ENCODE measurements at places on chromosomes 6 and 20.

GRCh38 chr6:170112583-170112860 is 178.4 kb downstream of the DLL1 start:
- DNase-seq: no peak

- no peak for DNase-seq
Observed at GRCh38 chr20:14696937-14697336, 359.5 kb upstream of the FLRT3 start.

GRCh38 chr20:51385646-51386530 is 156.6 kb downstream of the NFATC2 start:
- DNase-seq: no peak

DNA sequence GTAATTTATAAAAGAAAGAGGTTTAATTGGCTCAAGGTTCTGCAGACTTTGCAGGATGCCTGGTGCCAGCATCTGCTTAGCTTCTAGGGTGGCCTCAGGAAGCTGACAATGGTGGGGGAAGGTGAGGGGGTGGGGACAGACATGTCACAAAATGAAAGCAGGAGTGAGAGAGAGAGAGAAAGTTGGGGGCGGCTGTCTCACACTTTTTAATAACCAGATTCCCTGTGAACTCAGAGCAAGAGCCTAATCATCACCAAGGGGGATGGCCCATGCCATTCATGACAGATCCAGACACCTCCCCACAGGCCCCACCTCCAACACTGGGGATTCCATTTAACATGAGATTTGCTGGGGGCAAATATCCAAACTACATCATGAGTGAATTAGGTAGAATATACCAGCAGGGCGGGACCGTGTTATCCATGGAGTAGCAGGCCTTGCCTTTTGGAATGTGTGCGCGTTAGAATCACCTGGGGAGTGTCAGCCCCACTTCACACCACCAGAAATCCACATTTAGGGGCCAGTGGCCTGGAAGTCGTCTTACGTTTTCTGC is 258.8 kb downstream of the CDH4 start:
- no peak for DNase-seq

DNA sequence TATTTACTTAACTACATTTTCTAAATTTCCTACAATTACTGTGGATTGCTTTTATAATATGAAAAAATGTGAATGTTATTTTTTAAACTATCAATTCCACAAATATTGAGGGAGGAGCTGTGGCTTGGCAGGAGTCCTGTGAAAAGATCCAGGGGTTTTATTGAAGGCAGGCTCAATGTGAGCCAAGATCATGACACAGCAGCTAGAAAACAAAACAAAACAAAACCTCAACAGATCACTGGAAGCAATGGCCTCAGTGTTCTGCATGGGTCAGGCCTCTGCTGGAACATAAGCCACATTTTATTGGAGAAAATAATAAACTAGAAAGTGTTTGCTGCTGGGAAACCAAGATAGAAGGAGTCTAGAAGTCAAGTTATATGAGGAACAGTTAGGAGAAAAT is 19.4 kb upstream of the RCAN2 start:
- no peak for DNase-seq

DNA sequence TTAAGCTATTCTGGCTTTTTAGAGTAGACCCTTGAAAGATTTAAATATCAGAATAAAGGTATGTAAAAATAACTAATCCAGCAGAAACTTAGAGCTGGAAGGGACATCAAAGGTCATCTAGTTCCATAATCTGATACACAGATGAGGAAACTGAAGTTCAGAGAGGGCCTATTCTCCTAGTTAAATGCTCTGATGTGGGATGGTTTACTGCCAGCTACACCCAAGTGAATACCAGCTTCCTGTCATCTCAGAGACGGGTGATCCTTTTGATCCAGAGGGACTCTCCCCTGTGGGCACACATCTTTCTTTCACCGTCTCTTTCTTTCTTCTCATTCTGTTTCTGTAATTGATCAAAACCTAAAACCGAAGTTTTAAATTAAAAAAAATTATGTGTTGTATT is 94.1 kb downstream of the MAN1A1 start:
- no peak for DNase-seq

GRCh38 chr6:108437821-108438220 is 122.9 kb upstream of the FOXO3 start:
- DNase-seq: no peak

- no peak for DNase-seq
Observed at GRCh38 chr20:2298701-2299100, 2.9 kb downstream of the TGM3 start.

DNA sequence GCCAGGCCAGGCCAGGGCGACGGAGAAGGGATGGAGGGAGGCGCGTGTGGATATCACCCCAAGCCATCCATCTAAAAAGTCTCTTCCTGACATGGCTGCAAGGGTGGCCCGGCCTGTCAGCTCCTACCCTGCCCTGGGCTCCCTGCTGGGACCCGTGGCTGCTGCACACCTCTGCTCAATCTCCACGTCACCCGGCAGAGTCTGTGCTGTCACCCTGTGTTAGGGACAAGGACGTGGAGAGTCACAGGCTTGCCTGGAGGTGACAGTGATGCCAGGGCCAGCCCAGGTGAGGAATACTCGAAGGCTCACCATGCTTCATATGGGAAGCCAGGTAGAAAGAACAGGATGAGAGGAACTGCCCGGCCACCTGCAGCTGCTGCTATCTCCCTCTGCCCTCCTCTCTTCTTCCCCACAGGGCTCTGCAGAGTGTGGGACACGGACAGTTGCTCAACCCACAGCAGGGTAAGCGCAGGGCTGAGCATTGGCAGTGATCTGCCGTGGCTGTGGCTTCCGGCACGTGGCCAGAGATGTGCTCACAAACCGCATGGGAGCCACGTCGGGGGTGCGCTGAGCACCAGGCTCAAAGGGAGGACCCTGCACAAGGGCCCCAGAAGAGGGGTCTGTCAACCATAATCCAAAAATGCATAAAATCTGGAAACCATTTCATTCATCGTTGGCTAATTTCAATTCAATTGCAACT is 214.3 kb downstream of the DLL1 start:
- DNase-seq: no peak

- DNase-seq: no peak
Observed at GRCh38 chr20:10758446-10758845, 84.6 kb upstream of the JAG1 start.

GRCh38 chr6:77133031-77133430 is 330.3 kb downstream of the HTR1B start:
- DNase-seq: no peak

DNA sequence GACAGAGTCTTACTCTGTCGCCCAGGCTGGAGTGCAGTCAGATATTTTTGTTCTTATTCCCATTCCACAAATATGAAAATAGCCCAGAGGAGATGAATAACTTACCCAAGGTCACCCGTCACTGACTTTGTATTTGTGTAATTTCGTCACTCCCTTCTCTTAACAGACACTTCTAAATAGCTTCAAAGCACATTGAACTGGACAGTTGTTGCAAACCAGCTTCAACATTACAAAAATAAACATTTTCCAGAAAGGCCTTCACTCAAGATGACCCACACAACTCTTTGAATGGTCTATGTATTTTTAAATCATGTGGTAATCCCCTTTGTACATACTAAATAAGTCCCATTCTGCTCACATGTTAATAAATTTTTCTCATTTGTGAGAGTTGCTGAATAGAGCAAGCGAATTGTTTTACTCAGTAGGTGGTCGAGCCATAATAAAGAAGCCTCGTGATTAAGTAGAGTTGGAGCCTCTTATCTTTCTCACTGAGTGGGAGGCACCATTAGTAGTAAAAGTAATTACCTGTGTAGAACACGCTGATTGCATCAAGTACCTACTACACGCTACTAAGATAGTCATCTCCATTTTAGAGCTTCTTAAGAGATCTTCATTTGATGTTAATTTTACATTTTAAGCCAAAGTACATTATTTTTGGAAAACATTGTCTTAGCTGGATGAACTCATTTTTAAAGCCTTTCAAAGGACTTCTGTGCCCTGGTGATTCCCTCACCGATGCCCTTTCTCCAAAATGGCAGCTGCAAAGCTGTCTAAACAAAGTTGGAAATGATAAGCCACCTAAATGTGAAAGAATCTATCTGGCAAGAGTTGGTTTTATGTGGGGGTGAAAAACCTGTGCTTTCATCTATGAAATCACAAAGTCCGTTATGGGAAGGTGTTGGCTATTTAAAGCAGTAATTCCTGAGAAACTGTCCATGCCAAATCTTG is 110.0 kb downstream of the TSHZ2 start:
- no peak for DNase-seq

GRCh38 chr20:5070570-5070969 is 49.2 kb downstream of the PCNA start:
- DNase-seq: no peak

GRCh38 chr6:135183002-135183531 is 2.0 kb downstream of the MYB start:
- no peak for DNase-seq

DNA sequence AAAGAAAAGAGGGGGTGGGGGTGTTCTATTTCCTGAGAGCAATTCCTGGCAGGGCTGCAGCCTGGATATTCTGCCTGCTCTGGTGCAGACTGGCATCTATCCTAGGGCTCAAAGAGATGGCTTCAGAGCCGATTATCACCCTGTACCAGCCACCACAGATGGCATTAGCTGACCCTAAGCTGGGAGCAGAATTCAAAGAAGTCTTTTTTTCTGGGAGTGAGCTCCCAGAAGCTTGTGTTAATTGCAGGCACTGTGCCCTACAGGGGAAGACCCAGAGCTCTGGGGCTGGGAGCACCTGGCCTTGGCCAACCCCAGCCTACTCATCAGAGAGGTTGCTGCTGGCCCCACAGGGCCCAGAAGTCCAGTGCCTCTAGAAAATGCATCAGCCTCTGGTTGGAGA is 85.9 kb downstream of the PXDC1 start:
- no peak for DNase-seq

DNA sequence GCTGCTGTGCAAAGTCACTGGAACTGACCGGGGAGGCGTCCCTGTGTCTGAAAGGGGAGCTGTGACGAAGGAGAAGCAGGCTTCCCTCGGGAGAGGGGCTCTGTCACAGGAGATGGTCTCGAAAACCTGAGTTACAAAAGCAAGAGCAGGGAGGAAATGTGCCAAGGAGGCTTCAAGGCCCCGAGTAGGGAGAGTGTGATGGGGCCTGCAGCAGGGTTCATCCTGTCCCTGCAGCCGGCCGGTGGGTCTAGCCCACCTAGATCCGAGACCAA is 16.7 kb downstream of the DYNLT1 start:
- no peak for DNase-seq

DNA sequence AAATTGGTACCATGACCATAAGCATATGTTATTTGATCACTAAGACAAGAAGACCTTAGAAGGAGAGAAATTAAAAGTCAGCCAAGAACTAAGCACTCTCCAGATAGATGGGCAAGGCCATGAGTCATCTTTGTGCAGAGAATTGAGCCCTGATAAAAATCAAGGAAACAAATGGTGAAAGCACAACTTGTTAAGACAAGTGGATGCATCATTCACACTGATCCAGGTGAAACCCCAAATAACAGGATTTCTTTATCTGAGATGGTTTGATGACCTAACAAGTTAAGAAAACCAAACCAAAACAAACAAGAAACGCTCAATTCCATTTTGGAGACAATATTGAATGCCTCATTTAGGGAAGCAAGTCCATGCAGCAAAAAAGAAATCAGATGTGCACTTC is 121.6 kb downstream of the ADAT2 start:
- no peak for DNase-seq
